ENCODE measurements at places on chromosomes 5 and 9.

DNA sequence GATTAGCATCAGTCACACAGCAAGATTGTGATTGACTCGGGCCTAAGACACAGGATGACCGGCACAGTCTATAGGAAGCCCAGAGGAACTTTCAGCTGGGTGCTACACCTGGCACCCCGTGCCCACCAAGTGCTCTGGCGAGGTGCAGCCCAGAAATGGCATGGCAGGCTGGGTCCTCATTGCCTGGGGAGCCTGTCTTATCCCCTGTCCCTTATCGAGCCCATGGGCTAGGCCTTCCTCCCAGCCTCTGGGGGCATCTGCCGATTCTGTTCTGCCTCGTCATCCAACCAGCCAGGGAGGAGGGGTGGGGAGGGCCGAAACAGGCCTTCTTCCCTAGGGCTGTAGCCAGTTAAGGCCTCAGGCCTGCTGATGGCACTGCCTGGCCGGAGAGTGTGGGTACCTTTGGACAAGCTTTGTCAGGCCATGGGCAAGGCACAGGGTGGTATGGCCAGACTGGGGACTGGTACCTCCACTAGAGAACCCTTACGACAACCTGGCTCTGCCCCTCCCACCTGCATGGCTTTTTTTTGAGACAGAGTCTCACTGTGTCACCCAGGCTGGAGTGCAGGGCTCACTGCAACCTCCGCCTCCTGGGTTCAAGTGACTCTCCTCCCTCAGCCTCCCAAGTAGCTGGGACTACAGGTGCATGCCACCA is 1.6 kb downstream of the GRK6 start:
- DNase-seq: no peak

DNA sequence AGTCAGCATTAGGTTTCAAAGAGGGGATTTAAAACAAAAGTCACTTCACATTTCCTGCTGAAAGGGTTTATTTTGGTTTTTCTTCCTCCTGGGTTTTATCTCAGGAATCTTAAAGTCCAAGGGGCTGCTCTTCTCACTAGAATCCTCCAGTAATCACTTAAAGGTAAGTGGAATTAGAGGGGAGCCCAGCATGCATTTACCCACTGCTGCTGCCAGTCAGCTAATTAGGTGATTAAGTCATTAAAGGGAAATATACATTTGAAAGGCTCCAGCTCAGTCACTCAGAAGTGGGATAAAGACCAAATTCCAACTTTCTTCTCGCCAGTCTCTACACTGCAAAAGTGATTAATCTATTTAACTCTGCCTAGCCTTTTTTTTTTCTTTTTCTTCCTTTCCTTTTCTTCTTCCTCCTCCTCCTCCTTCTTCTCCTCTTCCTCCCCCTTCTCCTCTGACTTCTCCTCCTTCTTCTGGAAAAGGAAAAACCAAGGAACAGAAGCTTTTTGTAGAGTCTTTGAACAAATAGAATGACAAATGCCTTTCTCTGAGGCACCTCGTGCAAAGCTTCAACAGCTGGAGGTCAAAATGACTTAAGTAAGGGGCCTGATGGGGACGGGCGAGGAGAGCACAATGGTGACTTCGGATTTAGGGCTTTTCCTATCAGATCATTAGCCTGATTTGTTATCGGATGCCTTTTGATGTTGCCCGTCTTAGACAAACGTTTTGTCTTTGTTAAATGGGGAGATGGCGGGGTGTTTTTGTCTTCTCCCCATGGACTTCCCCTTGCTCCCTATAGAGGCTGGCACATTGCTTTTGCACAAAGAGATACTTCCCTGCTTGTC is 617.6 kb downstream of the IRX1 start:
- no peak for DNase-seq

GRCh38 chr5:172074896-172075295 is 68.5 kb upstream of the FBXW11 start:
- no peak for DNase-seq

DNA sequence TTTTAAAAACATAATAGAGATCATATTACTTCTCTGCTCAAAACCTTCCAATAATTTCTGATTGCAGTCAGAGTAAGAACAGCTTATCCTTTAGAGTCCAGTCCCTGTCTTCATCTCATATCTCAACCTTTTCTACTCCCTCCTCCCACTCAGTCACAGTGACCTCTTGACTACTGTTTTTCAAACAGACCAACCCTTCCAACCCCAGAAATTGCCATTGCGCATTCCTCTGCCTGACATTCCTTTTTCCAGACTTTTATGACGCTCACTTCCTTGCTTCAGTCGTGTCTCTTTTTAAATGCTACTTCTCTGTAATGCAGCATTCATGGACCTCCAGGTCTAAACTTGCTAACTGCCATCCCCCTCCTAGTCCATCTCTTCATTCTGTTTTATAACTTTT is 800.5 kb downstream of the BRINP1 start:
- no peak for DNase-seq

DNA sequence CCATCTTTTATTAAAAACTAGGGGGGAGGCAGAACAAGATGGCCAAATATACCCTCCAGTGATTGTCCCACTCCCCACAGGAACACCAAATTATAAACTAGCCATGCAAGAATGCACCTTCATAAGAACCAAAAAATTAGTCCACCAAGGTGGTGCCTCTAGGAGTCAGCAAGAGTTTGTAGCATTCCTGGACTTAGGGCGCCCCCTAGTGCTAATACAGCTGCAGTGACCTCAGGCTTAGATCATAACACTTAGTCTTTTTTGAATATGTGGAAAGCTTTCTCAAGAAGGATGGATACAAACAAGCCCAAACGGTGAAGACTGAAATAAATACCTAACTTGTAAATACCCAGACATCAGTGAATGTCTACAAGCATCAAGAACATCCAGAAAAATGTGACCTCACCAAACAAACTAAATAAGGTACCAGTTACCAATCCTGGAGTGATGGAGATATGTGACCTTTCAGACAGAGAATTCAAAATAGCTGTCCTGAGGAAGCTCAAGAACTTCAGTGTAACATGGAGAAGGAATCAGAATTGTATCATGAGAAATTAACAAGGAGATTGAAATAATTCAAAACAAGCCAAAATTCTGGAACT is 19.3 kb downstream of the PPIP5K2 start:
- peak; percentile 53 for DNase-seq

- DNase-seq: no peak
Observed at GRCh38 chr5:132492386-132493125, 2.0 kb upstream of the IRF1 start.

DNA sequence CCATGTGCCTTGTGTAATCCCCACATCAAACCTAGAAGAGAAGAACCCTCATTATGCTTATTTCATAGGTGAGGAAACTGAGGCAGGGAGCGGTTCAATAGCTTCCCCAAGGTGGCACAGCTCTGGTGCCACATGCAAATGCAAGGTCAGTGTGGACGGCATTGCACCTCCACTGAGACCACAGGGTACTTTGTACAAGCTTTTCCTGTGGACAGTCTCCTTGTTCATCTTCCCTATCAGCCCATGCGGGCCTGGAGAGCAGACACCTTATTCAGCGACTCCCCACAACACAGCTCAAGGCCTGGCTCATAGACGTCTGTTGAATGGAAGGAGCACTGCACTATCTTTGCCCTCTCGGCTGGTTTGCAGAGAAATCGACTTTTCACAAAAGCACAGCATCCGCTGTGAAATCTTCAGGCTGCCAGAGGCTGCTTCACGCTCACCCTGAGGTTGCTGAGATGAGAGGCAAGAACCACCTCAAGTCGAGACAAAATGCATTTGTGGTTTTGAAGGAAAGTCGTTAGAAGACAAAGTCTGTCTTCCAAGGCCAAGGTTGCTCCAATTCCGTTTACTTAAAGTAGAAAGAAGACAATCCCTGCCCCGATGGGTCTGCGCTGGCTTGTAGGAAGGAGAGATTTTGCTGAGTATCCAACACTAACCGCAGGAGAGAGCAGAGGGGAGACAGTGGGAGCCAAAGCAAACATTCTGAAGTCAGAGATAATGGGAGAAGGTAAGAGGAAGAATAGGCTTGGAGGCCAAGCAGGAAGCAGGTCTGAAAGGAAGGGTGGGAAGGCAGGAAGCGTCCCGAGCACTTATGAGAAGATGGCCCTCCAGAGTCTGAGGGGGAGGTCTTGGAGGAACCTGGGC is 34.2 kb upstream of the STRBP start:
- DNase-seq: no peak
